ENCODE measurements at places on chromosomes 4 and X. TPM values are rescaled to one million over a fixed set of nuclear protein-coding genes. Genes with fewer than 3 reads are reported as not detected.

GALNT7 gene
- total RNA-seq: 17.9 TPM

DNAAF6 gene
- total RNA-seq: not detected

THAP9 gene
- total RNA-seq: 13.3 TPM

LRCH2 gene
- total RNA-seq: 40.8 TPM

STK26 gene
- total RNA-seq: 0.98 TPM

PAGE1 gene
- total RNA-seq: 0.49 TPM

TRIM61 gene
- 0.98 TPM for total RNA-seq

GNRHR gene
- under 0.01 TPM for total RNA-seq

CT45A2 gene
- total RNA-seq: not detected

OPRPN gene
- not detected for total RNA-seq

FHDC1 gene
- total RNA-seq: 7.9 TPM

TMEM35A gene
- total RNA-seq: 74.0 TPM

CLGN gene
- 4.2 TPM for total RNA-seq

MMRN1 gene
- total RNA-seq: 2.7 TPM

TXK gene
- total RNA-seq: 0.98 TPM

RASGEF1B gene
- 26.8 TPM for total RNA-seq

LEF1 gene
- total RNA-seq: 7.1 TPM

DCAF8L2 gene
- total RNA-seq: not detected

HS6ST2 gene
- 6.6 TPM for total RNA-seq

BMPR1B gene
- total RNA-seq: 5.9 TPM

LONRF3 gene
- 1.7 TPM for total RNA-seq

TRIML2 gene
- not detected for total RNA-seq

MAGEA8 gene
- not detected for total RNA-seq

ENPEP gene
- 1.7 TPM for total RNA-seq

FGFRL1 gene
- total RNA-seq: 3.0 TPM

TEX13D gene
- total RNA-seq: under 0.01 TPM

ANXA10 gene
- 0.25 TPM for total RNA-seq

MTNR1A gene
- 0.49 TPM for total RNA-seq

HSFX3 gene
- total RNA-seq: not detected
